ENCODE measurements at places on chromosomes 2 and 18.

GRCh38 chr2:47313728-47314127, 89.2 kb upstream of the MSH2 start:
- no peak for DNase-seq

DNA sequence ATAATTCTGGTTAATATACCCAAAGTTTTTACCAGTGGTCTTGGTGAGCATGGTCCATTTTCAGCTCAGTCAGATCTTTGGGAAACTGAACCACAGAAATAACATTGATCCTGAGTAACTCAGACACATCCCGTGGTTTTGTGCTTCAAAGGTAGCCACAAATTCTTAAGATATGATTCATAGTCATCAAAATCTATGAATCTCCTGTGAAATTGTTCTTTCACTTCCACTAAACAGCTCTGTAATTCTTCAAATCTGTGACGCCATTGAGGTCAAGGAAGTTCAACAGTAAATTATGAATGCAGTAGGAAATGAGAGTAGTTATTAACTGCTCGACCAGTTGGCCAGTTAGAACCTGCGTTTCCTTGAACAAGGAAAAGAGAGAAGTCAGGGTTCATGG, 147.3 kb downstream of the IRS1 start:
- peak; percentile 93 for DNase-seq

DNA sequence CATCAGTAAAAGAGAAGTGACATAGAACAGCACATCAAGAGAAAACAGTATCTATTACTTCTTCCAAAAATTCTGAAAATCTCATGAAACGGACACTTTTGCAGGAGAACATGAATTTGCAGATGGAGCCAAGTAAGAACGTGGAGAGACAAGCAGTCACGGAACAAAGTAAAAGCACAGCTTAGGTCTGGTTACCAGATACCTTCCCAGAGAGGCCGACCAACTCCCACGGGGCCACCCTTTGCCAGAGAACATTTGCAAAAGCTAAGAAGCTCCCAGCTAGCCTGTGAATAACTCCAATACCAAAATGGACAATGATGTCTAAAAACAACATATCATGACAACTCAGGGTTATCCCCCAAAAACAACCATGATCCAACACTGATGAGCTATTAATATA, 38.9 kb downstream of the THAP4 start:
- DNase-seq: peak; percentile 27

- DNase-seq: peak; percentile 92
Observed at GRCh38 chr18:9876867-9877654, 8.7 kb upstream of the TXNDC2 start.

DNA sequence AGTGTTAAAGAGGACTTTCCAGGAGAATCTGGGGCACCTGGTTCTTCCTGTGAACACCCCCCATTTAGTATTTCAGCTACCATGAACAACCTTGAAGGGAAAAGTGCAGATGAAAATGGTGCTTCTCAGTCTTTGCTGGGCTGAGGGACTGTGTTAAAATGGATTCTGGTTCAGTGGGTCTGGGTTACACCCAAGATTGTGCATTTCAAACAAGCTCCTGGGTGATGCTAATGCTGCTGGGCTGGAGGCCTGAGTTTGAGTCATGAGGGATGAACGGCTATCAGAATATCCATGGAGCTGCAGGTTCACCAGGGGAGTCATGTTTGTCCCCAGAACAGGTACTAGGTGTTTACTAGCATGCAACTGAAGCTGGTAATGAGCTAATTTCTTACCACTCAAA, 24.0 kb downstream of the MRPL44 start:
- DNase-seq: no peak

- DNase-seq: no peak
Observed at GRCh38 chr18:44716697-44717163, 36.0 kb downstream of the SETBP1 start.

DNA sequence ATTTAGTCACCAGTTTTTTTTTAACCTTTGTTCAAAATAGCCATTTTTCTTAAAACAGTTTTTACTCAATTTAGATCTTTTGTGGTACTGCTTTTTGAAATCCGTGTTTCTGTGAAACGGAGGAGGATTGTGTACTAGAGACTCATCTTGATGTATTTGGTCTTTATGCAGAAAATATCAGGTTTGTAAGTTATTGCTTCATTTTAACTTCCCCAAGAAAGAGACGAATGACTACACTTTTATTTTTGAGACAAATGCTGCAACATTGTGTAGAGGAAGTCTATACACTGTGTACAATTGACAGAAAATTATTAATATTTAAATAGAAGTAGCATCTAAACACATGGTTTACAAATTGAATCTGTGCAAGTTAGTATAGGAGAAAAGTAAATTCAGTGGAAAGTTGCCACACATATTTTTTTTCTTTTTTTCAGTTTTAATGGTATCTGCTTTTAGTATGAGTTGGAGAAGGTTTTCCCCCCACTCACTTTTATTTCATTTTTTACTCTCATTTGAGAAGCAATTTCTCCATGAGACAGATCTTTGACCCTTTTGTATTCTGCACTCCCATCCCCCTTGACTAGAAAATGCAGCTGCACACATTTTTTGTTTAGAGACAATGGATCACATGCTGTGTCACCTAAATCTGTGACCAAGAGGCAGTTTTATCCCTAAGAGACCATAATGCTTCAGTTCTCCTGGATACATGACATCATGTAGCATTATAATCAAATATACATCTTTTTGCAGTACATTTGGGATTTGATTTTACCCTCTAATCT, 200.8 kb upstream of the STON1 start:
- no peak for DNase-seq

DNA sequence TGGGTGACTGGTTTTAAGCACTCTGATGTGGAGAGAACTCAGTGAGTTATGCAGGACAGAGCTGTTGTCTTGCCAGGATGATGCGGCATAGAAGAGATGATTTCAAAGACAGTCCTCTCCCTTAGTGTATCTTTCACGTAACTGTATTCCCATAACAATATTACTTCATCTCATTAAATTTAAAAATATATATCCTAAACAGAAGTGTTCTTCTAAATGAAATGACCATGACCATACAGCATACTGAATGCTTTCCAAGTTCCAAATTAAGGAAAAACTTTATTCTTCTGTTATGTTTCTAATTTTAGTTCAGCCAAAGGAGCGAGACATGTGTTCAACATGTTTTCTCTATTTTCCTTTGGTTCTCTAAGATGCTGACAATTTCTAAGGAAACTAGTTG, 600.1 kb upstream of the FSHR start:
- DNase-seq: no peak

- DNase-seq: no peak
Observed at GRCh38 chr2:23599006-23599405, 214.0 kb downstream of the KLHL29 start.

DNA sequence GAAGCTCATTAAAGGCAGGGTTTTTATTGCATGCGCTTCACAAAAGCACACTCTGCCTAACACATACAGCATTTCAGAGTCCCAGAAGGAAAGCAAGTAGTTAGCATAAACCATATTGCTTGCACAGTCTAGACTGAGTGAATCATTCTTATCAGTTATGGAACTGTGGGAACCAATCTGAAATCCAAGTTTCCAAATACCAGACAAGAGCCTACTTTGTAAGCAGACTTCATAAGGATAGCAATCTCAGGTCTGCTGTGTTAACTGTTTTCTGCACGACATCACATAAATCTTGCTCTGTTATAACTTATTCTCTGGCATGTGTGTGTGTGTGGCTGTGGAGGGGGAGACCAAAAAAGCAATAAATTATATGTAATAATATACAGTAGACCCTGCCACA, 608.1 kb upstream of the REG3G start:
- DNase-seq: no peak

GRCh38 chr2:168686452-168687191, 115.8 kb upstream of the NOSTRIN start:
- DNase-seq: peak; percentile 66

- no peak for DNase-seq
Observed at GRCh38 chr2:46490521-46491141, 11.3 kb downstream of the TMEM247 start.

DNA sequence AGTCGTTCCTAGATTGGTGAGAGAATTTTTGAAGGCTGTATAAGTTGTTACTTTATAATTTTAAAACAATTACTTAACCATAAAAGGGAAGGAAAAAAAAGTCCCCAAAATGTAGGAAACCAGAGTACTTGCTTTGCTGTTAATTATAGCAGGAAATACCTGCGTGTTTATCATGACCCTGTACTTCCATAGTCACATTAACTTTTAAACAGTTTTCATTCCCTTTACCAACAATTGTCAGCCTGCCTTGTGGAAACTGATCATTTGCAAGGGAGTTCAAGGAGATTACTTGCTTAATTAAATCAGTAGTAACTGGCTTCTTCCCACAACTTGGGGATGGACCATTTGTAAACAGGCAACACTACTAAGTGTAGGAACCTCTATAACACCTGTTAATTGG, 6.4 kb upstream of the ITPRID2 start:
- DNase-seq: no peak

GRCh38 chr18:10061566-10062140, 147.8 kb downstream of the VAPA start:
- DNase-seq: no peak

DNA sequence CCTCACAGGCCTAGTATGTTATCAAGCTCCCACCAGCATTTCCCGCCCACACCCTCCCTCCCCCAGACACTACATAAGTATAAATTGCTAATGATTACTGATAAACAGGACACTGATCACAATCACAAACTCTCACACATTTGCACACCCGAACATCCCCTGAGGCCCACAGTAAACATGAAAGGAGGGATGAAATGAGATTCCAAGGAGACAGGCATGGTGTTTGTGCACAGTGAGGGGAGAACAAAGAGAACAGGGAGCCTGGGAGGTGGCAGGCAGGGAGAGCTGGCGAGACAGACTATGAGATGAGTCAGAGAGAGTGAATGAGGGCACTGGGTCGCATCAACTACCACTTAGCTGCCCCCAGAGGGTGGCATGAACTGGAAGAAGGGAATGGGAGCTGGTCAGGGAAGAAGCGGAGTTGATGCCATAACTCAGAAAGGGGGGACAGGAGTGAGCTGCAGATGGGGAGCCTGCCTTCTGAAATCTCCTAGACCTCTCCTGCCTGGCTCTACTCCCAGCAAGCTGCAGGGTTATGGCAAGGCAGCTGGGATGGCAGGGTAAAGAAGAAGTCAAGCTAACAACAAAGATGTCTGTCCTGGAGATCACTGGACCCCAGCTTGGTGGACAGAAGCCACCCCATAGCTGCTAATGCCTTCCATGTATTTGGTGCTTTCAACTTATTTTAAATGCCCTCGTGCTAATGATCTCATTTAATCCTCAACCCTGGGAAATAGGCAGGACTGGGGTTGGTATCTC, 5.1 kb downstream of the KIF3C start:
- peak; percentile 26 for DNase-seq

DNA sequence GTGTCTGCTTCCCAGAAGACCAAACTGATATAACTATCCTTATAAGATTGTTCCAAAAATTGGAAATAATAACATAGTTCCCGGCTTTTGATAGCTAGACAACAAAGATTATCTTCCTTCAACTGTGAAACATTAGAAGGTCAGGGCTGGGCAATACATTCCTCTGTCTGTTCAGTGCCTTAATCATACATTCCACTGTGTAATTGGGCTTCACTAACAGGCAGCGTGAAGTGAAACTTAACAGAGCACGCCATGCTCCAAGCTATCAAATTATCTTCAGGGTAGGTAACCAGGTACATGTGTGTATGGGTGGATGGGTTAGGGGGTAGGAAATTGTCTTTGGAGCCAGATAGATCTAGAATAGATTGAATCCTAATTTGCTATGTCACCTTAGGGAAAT, 23.5 kb upstream of the ARL5A start:
- DNase-seq: peak; percentile 32

DNA sequence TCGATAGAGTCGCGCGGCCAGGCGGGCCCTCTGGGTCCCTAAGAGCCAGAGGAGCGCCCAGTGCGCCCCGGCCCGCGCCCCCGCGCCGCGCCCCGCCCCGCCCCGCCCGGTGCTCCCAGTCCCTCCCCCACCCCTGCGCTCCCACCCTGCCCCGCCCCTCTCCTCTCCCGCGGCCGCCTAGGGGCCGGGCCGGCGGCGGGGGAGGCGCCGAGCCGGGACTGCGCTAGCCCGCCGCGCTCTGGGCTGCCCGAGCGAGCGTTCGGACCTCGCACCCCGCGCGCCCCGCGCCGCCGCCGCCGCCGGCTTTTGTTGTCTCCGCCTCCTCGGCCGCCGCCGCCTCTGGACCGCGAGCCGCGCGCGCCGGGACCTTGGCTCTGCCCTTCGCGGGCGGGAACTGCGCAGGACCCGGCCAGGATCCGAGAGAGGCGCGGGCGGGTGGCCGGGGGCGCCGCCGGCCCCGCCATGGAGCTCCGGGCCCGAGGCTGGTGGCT, at the start of gene GPC1:
Gene GPC1, plus strand, starts transcription at position 207 of the 491 bp plus-strand sequence. Its CDS starts 256 bp downstream, at position 463.
- peak; percentile 85 for DNase-seq

DNA sequence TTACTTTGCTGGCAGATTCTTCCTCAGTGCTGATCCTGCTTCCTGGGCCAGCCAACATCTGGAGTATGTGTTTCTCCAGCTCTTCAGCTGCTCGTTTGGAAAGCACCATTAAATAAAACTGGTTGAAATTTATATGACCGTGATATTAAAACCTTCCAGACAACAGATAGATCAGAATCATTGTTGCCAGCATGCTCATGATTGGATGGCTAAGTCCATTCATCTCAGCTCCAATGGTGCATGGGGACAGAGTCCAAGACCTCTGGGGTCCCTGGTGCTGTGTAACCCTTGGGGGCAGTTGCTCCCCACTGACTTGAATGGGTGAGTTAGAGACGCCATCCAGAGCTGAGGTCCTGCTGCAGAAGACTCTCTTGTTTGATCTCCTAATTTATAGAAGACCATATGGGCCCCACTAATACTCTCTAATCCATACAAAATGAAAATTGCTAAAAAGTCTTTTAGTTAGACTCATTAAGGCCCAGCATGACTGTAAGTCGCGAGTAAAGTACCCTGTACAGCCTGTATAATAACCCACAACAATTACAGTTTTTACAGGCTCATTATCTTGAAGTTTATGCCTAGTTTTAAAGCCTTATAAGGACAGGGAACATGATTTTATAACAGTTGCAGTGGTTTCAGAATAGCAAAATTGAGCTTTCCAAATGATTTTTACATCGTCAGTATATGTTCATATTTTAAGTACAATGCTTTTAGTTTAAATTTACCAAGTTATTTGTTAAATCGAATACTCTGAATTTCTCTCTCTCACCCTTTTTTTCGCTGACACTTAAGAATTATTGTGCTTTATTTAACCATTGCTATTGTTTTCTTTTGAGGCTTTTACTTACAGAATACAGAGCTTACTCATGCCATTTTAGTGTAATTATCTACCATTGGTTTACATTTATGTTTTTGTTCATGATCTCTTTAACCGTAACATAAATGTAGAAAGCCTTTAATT, 60.0 kb downstream of the CABLES1 start:
- no peak for DNase-seq

- DNase-seq: no peak
Observed at GRCh38 chr2:154422251-154422650, 276.2 kb upstream of the KCNJ3 start.

Measured in fibroblast of skin of back (primary cell).